Stimulated activated CD8-positive, alpha-beta memory T cell treated with anti-CD3 and anti-CD28 coated beads, Interleukin-2, amount 100 ng/mL, for 48 hours (primary cell): ENCODE measurements at places on chromosomes 5 and 9.

GRCh38 chr5:78627175-78627574, 21.4 kb downstream of the LHFPL2 start:
- no peak for DNase-seq

DNA sequence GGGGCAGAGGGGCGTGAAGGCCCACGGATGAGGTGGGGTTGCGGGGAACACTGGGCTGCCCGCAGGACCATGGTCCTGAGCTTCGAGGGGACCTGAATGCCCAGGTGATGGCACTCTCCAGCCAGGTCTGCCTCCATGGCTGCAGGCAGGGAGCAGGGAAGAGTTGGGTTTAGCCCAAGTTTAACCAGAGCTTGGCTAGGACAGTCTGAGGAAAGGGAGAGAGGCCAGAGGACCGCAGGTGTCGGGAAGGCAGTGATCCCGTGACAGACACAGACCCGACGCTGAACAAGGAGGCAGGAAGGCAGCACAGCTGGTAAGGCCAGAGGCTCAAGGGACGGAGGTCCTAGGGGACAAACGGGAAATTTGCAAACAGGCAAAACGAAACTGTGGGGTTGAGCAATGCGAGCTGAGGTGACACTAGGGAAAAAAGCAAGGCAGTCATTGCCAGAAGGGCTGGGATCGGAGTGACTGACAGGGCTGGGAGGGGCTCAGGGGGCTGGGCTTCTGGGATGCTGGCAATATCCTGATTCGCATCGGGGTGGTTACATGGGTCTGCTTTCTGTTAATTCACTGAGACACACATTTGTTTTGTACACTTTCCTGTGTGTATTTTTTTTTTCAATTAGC, 25.0 kb downstream of the ARPC5L start:
- DNase-seq, result no peak

DNA sequence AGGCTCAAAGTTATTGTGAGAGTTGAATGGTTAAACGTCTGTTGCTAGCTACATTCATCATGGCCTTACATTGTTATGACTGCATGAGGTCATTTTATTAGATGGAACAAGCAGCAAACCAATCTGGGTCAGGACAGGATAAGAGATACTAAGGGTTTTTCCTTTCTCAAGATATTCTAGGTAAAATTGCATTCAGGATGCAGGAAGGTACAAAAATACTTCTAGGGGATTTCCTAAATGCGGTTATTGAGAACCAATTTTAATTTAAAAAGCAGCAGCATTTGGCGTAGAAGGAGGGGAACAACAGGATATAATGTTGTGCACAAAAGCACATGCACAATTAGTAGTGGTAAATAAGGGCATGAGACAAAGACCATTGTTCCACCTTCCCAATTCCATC, 39.2 kb upstream of the LURAP1L start:
- DNase-seq, result no peak

DNA sequence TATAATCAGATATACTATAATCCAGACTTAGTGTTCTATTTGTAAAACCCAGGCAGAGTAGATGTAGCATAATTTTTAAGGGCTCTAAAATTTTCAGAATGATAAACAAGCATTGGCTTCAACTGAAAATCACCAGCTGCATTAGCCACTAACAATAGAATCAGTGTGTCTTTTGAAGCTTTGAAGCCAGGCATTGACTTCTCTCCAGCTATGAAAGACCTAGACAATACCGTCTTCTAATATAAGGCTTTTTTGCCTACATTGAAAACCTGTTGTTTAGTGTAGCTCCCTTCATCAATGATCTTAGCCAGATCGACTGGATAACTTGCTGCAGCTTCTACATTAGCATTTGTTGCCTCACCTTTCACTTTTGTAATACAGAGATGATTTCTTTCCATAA, 1877.3 kb upstream of the ACO1 start:
- no peak for DNase-seq

GRCh38 chr5:79517601-79518000, 3.7 kb upstream of the HOMER1 start:
- DNase-seq, result no peak

GRCh38 chr9:13524245-13524644, 244.8 kb upstream of the MPDZ start:
- no peak for DNase-seq

DNA sequence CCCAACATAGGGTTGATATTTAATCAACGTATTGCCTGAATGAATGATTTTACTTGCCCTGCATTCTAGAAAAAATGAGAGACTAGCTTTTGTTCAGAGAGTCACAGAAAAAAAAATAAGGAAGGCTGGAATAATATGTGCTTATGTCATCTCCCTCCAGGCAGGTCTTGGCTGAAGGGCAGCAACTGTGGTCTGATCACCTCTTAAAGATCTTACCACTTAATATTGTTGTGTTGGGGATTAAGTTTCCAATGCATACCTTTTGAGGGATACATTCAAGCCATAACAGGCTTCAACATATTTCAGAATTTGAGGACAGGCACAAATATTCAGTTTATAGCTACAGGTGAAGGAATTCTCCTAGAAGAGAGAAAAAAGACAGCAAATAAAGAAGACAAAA, 157.3 kb upstream of the S1PR3 start:
- DNase-seq, result no peak
